Activated CD4-positive, alpha-beta T cell treated with anti-CD3 and anti-CD28 coated beads, Interleukin-2, amount 10 ng/mL, durations not matched to agents 7 days and 5 days (primary cell): ENCODE measurements at places on chromosomes 12 and 14. TPM values are rescaled to one million over a fixed set of nuclear protein-coding genes. Genes with fewer than 3 reads are reported as not detected.

DNA sequence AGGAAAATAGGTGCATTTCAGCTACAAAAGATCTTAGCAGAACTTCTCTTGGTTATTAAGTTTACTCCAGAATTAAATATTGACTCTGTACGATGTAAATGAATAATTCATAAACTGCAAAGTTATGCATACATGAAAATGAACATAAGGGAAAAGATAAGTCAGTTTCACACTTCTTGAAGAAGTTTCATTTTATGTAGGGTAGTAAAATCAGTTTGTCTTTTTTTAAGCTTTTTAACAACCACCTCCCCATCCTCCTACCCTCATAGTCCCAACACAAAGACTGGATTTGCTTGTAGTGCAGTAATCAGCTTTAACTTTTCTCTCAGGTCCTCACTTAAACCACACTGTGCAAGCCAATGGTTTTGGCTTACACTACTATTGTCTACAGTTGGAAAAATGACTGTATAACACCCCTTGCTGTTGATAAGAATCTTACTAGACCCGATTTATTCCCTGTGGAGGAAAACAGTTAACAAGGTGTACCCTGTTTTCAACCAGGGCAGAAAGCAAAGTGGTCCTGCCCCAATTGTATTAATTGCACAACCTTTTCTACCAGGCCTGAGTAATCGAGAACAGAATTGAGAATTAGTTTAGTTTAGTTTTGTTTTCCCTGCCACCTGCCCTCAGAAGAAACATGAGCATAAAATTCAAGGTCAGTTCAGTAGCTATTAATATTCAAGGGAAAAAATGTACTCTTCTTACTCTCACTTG, 44.1 kb downstream of the NIN start:
- H3K27ac ChIP-seq = peak overlapping the region; percentile 73
- peaks cover 66% of the 10 kb centered on the region for H3K36me3 ChIP-seq
- H3K4me1 ChIP-seq = peaks cover 80% of the 10 kb centered on the region
- no peak for DNase-seq
- H3K27me3 ChIP-seq = no peaks in the 10 kb centered on the region
- no peak overlapping the region for H3K4me3 ChIP-seq

DNA sequence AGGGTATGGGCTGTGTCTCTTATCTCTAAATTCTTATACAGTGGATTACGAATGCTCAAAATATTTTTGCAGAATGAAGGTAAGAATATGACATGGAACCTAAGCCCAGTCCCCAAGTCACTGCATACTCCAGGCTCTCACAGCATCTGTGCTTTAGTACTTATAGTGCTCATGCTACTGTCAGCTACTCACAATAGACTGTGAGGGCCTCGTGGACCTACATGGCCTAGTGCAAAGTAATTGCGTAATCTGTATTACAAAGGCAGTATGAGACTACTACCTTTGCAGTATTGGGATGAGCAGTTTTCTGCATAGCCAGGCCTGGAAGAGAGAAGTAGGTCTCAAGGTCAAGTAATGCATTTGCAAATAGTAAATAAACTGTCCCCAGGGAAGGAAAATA, 27.9 kb downstream of the VWF start:
- H3K36me3 ChIP-seq = no peaks in the 10 kb centered on the region
- no peaks in the 10 kb centered on the region for H3K4me1 ChIP-seq
- H3K4me3 ChIP-seq = no peak overlapping the region
- DNase-seq = no peak
- H3K27ac ChIP-seq = no peak overlapping the region
- peaks cover 3% of the 10 kb centered on the region for H3K27me3 ChIP-seq

- no peaks in the 10 kb centered on the region for H3K4me1 ChIP-seq
- H3K27ac ChIP-seq = no peak overlapping the region
- H3K36me3 ChIP-seq = no peaks in the 10 kb centered on the region
- DNase-seq = no peak
- no peak overlapping the region for H3K4me3 ChIP-seq
Observed at GRCh38 chr12:115570069-115570777, 707.3 kb downstream of the MED13L start.

- no peak overlapping the region for H3K4me3 ChIP-seq
- no peaks in the 10 kb centered on the region for H3K36me3 ChIP-seq
- no peak for DNase-seq
Observed at GRCh38 chr12:116610971-116611541, 51.9 kb downstream of the MAP1LC3B2 start.

- no peaks in the 10 kb centered on the region for H3K36me3 ChIP-seq
- no peak for DNase-seq
- no peak overlapping the region for H3K27ac ChIP-seq
- H3K27me3 ChIP-seq = no peaks in the 10 kb centered on the region
- H3K4me3 ChIP-seq = no peak overlapping the region
- H3K4me1 ChIP-seq = no peaks in the 10 kb centered on the region
Observed at GRCh38 chr14:27049701-27050100, 451.9 kb upstream of the NOVA1 start.

DNA sequence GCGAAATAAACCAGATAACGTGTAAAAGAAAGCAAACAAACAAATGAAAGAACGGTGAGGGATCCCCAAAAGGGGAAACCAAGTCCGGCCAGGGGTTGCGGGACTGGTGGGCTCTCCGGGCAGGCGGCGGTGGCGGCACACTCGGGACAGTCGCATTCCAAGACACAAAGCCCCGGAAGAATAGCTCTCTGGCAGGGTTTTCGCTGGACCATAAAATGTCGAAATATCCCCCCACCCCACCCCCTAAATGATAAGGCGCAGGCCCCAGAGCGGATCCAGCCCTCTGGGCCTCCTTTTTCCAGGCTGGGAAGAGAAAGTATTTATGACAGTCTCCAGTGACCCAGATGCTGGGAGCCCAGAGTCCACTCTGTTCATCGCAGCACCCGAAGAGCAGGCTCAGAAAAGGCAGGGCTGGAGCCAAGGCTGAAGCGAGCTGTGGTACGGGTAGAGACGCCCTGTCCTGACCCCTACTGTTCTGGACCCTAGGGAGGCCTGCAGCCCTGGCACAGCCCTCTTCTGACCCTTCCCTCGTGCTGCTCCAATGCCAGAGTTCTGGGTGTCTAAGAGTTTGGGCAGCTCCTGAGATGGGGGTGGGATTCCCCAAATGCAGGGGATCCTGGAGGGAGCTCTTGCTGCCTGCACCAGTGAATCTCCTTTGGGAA, 2.1 kb upstream of the HOXC8 start:
- peak overlapping the region; percentile 67 for H3K4me3 ChIP-seq
- DNase-seq = no peak
- no peak overlapping the region for H3K27ac ChIP-seq
- H3K36me3 ChIP-seq = peaks cover 1% of the 10 kb centered on the region
- peaks cover 94% of the 10 kb centered on the region for H3K27me3 ChIP-seq

GRCh38 chr14:24430682-24431568, 1.2 kb downstream of the KHNYN start:
- peak overlapping the region; percentile 90 for H3K4me3 ChIP-seq
- DNase-seq = peak; percentile 71

DNA sequence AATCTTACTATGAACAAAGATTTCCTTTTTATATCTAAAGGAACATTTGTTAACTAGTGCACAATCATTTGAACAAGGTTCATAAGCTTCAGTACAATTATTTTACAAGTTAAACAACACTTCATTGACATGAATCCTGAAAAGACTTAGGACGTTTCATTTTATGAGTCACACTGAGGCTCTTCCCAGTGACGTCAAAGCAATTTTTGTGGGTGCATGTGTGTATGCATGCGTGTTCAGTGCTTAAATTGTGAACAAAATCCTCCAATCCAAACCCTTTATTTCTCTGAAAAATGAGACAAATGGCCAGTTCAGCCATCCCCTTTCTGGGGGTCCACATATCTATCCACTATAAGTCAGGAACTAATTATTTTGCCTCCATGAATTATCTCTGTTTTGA, 2.9 kb downstream of the LMNTD1 start:
- H3K27ac ChIP-seq = no peak overlapping the region
- H3K4me1 ChIP-seq = no peaks in the 10 kb centered on the region
- H3K4me3 ChIP-seq = no peak overlapping the region
- DNase-seq = no peak

GRCh38 chr14:37019488-37019887, 152.9 kb downstream of the SLC25A21 start:
- H3K36me3 ChIP-seq = no peaks in the 10 kb centered on the region
- no peak overlapping the region for H3K4me3 ChIP-seq
- H3K4me1 ChIP-seq = no peaks in the 10 kb centered on the region
- H3K27ac ChIP-seq = no peak overlapping the region

GRCh38 chr12:49068879-49069506, 786 bp downstream of the RHEBL1 start:
- H3K36me3 ChIP-seq = peaks cover 1% of the 10 kb centered on the region
- H3K4me3 ChIP-seq = peak overlapping the region; percentile 86
- no peak for DNase-seq

ZNF605 gene
- total RNA-seq = 11.5 TPM

OTX2 gene
- not detected for total RNA-seq

USP44 gene
- 3.7 TPM for total RNA-seq

KCNJ8 gene
- not detected for total RNA-seq

DEPDC4 gene
- 1.4 TPM for total RNA-seq

ARHGAP9 gene
- total RNA-seq = 259 TPM
